ENCODE measurements at places on chromosomes 16 and 17.

DNA sequence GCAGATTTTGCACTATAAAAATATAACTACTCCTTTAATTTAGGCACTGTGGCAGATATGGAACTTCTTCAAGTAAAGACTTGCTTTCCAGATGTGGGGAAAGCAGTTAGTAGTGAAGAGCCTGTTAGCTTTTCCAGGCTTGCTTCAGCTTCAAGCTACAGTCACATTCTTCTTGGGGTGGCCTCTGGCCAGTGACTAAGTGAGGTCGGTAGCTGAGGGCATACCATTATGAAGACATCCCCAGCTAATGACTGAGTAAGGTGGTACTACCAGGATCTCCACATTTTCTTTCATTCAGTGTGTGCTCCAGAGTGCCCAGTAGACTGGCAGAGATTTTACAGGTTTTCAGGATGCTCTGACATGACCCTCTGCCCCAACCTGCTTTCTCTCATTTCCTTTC lies 167.1 kb upstream of the KIF2B start:
- DNase-seq, result no peak

DNA sequence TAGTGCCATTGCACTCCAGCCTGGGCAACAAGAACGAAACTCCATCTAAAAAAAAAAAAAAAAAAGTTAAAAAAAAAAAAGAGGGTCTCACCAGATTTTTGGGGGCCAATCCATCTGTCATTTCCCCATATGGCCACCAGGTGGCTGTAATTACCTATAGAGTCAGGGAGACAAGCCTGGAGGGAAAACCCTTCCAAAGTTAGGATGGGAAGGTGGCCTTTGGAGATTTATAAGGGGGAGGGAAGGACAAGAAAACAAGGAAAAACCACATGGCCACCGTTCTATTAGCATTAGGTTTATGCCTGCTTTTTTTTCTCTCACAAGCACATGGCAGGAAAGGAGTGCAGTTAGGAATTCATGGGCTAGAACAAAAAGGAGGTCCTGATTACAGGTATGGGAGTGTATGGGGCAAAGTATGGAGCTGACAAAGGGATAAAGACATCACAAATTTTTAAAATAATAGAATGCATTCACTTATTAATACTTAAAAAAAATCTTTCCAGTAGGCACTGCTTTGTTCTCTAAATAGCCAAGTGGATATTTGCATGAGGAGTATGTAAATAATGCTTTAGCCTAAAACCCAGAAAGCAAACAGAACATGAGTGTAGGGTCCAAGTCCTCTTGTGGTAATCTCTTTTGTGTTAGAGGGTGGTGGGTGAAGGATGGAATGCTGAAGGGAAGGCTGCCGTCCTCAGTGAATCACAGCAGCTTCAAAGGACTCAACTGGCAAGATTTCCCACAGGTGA lies 5.1 kb downstream of the CYB5D1 start:
- DNase-seq, result peak; percentile 64

DNA sequence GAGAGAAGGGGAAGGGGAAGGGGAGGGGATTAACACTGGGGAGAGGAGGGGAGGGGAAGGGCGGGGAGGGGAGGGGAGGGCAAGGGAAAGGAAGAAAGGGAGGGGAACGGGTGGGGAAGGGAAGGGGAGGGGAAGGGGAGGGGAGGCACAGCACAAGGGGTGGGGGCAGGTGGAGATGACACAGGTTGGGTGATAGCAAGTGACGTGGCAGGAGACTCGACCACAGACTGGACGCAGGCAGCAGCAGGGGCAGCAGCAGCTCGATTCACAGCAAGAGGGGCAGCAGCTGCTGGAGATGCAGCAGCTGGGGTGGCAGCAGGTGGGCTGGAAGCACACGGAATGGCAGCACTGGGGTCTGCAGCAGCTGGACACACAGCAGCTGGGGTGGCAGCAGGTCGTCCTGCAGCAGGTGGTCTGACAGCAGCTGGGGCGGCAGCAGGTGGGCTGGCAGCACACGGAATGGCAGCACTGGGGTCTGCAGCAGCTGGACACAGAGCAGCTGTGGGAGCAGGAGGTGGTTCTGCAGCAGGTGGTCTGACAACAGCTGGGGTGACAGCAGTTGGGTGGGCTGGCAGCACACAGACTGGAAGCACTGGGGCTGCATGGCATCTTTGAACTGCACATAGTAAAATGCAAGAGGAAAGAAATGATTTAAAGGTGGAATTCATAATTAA lies at the start of gene KRTAP4-16:
Gene KRTAP4-16, minus strand, starts transcription at position 624 of the 674 bp plus-strand sequence. Its CDS starts 0 bp downstream, at position 624.
- DNase-seq, result no peak

- peak; percentile 53 for DNase-seq
Measured at GRCh38 chr16:85902366-85903155, 3.6 kb downstream of the IRF8 start.

DNA sequence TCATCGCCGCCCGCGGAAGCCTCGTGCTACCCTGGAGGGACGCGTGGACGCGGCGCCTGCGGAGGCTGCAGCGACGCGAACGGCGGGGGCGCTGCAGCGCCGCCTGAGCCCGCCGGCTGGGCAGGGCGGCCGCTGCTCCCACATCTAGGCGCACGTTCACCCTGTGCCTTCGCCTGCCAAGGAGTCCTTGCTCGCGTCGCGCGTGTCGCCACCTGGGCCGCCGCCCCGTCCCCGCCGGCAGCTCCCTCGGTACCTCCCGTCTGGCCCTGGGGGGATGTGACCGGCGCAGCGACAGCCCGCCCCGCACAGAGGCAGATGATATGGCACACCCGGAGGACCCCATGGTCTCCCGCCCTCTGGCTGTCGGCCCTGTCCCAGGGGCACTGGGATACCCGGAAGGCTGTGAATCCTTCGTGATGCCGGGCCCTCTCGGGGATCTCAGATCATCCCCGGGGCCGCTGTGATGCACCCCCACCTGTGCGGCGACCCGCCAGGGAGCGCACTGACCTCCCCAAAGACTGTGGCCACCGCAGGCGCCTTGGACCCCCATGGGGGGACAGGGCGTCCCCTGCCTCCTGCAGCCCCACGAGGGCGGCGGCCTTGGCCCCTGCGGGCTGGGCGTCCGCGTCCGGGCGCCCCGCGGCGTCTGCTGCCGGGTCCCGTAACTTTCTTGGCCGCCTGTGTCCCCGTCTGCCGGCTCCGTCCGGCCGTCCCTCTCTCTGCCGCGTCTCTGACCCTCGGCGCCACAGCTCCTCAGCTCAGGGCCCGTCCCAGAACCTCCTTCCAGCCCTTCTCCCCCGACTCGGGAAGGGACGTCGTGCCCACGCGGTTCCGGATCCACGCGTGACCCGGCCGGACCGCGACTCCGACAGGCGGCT lies 689 bp upstream of the TBC1D24 start:
- peak; percentile 78 for DNase-seq

DNA sequence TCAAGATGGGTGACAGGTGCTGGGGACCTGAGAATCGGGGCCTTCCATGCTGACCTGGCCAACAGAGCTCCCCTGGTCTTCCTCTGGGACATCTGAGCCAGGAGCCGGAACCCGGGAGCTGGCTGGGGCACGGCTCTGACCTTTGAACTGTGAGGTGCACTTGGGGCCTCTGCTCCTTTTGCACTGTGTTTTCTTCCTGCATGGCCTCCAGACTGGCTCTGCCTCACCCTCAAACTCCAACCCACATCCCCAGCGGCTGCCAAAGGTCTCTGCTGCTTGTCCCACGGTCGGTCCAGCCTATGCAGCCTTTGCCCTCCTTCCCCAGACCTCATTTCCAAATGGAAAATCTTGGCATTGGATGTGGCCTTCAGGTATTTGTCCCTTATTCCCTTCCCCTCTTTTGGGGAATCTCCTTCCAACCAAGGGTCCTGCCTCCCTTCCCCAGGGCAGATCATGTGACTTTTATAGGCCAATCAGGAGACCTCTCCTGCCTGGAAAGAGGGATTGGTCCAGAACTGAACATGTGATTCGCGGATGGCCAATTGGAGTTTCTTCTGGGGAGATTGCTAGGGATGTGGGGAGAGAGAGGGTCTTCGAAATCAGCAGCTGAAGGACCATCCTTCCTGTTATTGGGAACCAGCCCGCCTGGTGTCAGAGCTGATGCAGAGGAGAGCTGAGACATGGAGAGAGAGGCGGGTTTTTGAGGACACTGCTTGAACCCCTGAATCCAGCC lies 117.9 kb downstream of the CYLD start:
- no peak for DNase-seq

DNA sequence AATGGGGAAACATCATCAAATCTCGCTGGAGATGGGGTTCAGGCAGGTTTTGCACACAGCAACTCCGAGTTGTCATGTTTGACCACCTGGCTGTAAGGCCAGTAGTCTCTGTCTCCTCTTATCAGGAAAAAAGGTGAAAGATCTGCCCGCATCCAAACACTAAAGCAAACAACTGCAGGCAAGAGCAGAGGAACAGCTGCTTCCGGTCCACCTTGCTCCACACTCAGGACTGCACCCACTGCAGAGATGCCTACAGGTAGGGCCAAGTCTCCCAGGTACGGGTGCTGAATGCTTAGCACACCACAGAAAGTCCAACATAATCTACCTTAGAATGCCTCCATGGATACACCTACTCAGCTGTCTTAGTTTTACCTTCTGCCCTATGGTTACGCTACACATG lies 7.3 kb downstream of the TEX2 start:
- DNase-seq, result no peak

DNA sequence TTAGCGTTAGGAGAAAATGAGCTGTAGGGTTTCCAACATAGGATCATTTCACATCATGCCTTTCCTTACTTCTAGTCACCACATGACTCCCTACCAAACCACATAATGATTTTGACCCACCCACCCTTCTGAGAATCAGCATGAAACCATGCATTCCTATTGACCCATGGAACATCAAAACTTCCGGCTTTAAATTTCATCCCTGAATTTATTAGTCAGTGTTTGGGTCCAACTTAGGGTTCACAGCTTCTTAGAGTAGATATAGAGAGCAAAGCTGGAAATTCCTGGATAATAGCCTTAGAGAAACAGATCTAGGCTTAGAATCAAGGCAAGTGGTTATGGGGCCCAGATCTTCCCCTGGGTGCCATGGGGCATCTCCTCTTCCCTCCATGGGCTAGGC lies 162.6 kb downstream of the TOX3 start:
- no peak for DNase-seq

DNA sequence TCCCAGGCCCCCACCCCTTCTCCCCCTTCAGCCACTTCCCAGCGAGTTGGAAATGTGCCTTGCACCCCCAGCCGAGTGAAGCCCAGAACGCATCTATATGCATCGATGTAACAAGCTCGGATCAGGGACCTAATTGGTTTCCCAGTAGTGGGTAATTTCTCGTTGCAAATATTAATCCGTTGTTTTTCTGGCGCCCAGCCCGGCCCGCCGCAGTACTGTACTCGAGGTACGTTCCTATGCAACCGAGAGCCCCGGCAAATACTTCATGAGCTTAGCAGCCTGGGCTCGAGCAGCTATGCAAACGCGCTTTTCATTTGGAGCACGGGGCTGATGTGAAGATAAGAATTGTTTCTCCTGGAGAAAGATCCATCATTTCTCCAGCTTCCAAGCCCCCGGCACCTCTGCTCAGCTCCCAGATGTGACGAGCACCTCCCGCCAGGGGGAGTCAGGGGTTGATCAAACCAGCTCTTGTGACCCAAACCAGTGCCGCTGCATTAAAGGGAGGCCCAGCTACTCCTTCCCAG lies 229.8 kb downstream of the KATNIP start:
- no peak for DNase-seq

DNA sequence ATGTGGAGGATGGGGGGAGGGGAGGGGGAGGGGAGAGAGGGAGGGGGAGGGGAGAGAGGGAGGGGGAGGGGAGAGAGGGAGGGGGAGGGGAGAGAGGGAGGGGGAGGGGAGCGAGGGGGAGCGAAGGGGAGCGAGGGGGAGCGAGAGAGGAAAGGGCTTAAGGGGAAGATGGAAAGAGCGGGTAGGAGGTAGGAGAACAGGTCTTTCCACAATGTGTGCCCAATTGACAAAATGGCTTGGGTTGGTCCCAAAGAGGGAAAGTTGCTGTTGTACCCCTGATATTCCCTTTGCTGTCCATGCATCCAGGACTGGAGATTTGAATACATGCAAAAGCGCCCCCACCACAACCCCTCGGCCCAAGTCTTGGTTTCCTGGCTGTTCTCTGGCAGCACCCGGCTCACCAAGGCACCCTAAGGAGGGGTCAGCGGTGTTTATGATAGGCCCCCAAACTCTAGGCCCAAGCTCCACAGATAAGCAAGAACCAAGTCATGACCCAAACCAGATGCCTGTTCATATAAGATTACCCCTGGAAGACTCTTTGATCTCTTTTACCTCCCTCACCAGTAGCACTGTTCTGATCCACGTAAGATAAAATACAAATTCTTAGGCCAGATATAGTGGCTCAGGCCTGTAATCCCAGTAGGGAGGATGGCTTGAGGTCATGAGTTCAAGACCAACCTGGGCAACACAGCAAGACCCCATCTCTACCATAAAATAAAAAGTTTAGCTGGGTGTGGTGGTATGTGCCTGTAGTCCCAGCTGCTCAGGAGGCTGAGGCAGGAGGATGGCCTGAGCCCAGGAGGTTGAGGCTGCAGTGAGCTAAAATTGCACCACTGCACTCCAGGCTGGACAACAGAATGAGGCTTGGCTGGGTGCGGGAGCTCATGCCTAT lies 119.6 kb downstream of the ZFHX3 start:
- DNase-seq, result no peak

DNA sequence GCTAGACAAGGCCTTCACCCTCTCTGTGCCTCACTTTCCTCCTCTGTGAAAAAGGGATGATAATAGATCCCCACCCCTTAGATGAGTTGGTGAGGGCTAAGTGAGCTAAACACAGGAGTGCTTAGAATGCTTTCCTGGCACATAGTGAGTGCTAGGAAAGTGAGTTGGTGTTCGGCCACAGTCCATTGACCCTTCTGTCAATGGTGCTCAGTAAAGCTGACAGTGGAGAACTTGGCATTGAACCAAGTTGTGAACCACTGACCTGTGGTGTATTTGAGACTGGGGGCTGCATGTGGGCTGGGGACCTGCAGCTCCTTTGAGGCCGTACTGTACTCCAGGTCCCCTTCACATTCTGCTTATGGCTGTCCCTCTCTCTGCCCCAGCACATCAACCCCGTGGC lies 4.8 kb downstream of the PLK1 start:
- no peak for DNase-seq

GRCh38 chr16:70662991-70663523 lies 16.7 kb downstream of the IL34 start:
- DNase-seq, result no peak

GRCh38 chr17:28613931-28614381 lies at the start of gene RSKR:
Gene RSKR (minus strand): TSS chr17:28614185. CDS start chr17:28614161, 24 bp downstream.
- no peak for DNase-seq

GRCh38 chr17:49756323-49757150 lies 7.4 kb downstream of the FAM117A start:
- no peak for DNase-seq

DNA sequence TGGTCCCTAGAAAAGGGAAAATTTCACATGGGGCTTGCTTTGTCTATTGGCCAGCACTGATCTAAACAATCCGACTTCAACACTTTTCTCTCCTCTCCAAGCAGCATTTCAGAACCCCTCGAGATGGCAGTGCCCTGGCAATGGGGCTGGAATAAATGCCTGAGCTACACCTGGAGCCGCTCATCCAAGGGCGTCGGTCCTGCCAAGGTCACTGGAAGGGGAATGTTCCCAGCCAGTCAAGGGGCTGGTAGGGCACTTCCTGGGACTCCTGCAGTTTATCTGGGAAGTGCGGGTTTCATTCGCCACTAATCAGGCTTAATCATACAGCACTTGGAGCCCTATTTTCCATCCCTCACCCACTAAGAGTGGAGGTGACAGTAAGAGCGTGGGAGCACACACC lies 17.1 kb downstream of the MEAK7 start:
- DNase-seq, result no peak

GRCh38 chr16:89120281-89120680 lies 26.6 kb downstream of the ACSF3 start:
- DNase-seq, result no peak

- DNase-seq, result no peak
Measured at GRCh38 chr17:39757176-39757662, 19.5 kb downstream of the GRB7 start.
